Activated CD4-positive, alpha-beta T cell treated with anti-CD3 and anti-CD28 coated beads, Interleukin-2, amount 50 U/mL, for 16 hours (primary cell): ENCODE measurements at places on chromosomes 7 and 10.

DNA sequence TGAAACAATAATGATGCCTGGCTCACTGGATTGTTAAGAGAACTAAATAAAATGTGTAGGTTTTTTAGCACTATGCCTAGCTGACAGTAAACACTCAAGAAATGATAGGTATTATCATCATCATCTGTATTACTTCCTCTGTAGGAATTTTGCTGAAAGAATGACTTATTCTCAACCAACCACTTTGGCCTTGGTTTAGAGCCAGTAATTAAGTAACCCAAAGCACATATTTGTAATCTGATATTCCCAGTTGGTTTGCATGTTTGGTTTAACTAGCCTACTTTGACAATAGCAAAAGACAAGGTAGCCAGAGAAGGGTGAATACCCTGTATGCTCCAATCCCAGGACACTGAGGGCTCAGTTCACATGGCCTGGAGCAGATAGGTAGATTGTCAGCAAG lies 34.4 kb downstream of the BCAP29 start:
- no peak for DNase-seq

DNA sequence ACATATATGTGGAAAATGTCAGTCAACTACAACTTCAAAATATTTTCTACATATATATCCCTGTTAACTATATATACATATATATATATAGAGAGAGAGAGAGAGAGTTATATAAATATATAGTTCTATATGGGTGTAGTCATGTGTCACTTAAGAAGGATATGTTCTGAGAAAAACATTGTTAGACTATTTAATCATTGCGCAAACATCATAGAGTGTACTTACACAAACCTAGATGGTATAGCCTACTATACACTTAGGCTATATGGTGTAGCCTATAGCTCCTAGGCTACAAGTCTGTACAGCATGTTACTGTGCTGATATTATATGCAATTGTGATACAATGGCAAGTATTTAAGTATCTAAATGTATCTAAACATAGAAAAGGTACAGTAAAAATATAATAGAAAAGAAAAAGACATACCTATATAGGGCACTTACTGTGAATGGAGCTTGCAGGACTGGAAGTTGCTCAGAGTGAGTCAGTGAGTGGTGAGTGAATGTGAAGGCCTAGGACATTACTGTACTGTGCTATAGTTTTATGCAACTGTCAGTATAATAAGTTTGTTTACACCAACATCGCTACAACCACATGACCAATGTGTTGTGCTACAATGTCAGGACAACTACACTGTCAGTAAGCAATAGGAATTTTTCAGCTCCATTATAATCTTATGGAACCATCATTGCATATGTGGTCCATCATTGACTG lies 18.0 kb upstream of the FGL2 start:
- DNase-seq = no peak

GRCh38 chr7:151194188-151194587 lies 7.1 kb upstream of the ASB10 start:
- no peak for DNase-seq

GRCh38 chr7:128679920-128680319 lies 7.8 kb downstream of the GARIN1A start:
- DNase-seq = no peak

- DNase-seq = no peak
Measured at GRCh38 chr10:49642311-49642710, 28.5 kb downstream of the CHAT start.

DNA sequence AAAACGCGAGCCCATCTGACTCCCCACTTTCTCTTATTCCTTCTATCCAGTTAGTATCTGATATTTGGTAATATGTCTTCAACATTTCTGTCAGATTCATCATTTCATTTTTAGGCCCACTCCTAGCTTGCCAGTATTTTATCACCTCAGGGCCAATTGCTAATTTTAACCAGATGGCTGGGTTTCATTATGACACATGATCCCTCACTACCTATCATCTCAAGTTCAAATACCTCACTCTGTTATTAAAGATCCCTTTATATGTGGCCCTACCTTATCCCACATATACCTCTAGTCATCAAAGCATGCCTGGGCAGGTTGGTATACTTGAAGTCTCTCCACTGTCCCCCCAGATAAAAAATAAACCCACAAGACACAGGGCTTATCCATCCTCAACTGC lies 104.9 kb downstream of the RNLS start:
- peak; percentile 5 for DNase-seq

- DNase-seq = peak; percentile 68
Measured at GRCh38 chr7:101507791-101508252, 121.3 kb downstream of the MYL10 start.

GRCh38 chr7:28808796-28809533 lies 149.2 kb downstream of the TRIL start:
- DNase-seq = no peak

DNA sequence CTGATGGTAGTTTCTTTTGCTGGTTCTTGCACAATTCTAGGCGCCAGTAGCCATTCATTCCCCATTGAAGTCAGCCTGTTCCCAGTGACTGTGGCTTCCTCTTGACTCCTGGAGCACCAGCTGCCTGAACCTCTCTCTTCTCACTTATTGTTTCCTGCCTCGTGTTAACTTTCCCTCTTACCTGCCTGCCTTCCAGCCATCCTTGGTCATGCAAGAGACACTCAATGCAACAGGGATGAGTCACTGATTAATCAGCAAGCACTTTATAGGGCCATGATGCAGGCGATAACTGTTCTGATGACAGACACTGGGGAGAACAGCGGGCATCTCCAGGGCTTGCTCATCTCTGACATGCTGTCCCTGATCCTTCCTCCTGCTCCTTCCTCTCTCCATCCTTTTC lies 122.0 kb downstream of the PLCE1 start:
- no peak for DNase-seq

DNA sequence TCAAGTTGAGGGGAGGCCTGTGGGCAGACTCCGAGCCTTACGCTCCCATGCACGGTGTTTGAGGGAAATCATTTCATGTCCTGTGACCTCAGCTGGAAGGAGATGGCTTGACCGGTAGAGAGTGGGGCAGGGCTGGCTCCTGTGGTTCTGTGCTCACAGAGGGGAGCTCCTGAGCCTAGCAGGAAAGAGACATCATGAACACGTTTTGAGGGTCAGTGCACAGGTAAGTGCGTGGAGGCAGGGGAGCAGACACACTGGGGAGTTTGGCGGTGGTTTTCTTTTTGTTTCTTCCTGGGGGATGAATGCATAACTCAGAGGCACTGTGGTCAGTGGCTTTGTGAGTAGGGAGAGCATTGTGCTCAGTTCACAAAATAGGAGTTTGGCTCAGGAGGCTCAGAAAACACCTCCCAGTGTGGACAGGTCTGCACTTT lies 22.5 kb downstream of the ADCY1 start:
- no peak for DNase-seq

GRCh38 chr7:111272092-111272491 lies 181.2 kb downstream of the LRRN3 start:
- no peak for DNase-seq
